ENCODE measurements at places on chromosomes 5 and 9. TPM values are rescaled to one million over a fixed set of nuclear protein-coding genes. Genes with fewer than 3 reads are reported as not detected.
A peak's percentile ranks its signal among the peaks of the same experiment; 100 is the strongest.

- no peak for DNase-seq
- H3K4me3 ChIP-seq: no peak overlapping the region
- H3K36me3 ChIP-seq: no peaks in the 10 kb centered on the region
- no peak overlapping the region for H3K27ac ChIP-seq
- H3K4me1 ChIP-seq: peaks cover 5% of the 10 kb centered on the region
Observed at GRCh38 chr5:170268884-170269283, 28.7 kb downstream of the LCP2 start.

DNA sequence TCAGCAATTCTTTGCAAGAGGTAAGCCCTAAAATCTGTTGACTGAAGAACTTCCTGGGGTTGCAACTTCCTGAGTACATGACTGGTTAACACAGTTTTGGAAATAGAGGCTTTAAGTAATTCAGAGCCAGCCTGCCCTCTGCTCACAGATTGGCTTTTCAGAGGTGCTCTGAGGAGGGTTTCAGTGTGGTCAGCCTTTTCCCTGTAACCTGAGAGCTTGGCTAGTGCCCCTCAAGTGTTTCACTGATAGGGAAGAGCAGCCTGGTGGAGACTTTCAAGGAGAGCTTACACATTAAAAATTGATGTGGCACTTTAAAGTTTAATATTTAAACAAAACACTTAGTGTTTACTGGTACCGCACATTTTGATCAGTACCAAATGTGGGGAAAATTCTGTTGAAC is 56.7 kb upstream of the FOXB2 start:
- DNase-seq: no peak
- H3K4me1 ChIP-seq: no peaks in the 10 kb centered on the region
- H3K27me3 ChIP-seq: no peaks in the 10 kb centered on the region
- H3K27ac ChIP-seq: no peak overlapping the region
- no peak overlapping the region for H3K4me3 ChIP-seq

Gene SLC46A2
- total RNA-seq: not detected

GRCh38 chr5:172855597-172856292 is 21.7 kb downstream of the ERGIC1 start:
- H3K27me3 ChIP-seq: no peaks in the 10 kb centered on the region
- no peak overlapping the region for H3K4me3 ChIP-seq
- DNase-seq: no peak
- peaks cover 39% of the 10 kb centered on the region for H3K4me1 ChIP-seq
- no peaks in the 10 kb centered on the region for H3K36me3 ChIP-seq

DNA sequence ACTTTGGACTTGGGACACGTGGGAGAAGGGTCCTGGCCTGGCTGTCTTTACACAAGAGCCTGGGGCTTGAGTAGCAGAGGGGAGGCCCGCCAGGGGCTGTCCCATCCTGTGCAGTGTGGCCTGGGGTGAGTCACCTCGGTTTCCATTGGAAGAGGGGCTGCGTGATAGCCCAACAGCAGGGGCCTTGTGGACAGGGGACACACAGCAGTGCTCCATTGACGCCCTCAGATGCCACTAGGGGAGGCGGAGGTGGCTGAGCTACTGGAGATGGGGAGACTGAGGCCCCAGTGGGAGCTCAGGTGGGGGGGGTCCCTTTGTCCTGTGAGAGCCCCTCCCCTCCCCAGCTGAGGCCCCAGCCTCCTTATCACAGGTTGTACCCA is 50.0 kb upstream of the RNU6ATAC start:
- no peaks in the 10 kb centered on the region for H3K27me3 ChIP-seq
- peak overlapping the region; percentile 94 for H3K27ac ChIP-seq
- H3K4me1 ChIP-seq: peaks cover 33% of the 10 kb centered on the region
- H3K36me3 ChIP-seq: no peaks in the 10 kb centered on the region
- no peak for DNase-seq
- no peak overlapping the region for H3K4me3 ChIP-seq

- no peak for DNase-seq
- no peaks in the 10 kb centered on the region for H3K27me3 ChIP-seq
- H3K4me3 ChIP-seq: no peak overlapping the region
- no peak overlapping the region for H3K27ac ChIP-seq
- no peaks in the 10 kb centered on the region for H3K36me3 ChIP-seq
Observed at GRCh38 chr9:69385581-69386033, 60.6 kb downstream of the ENTREP1 start.

Gene STOML2
- total RNA-seq: 84.0 TPM

DNA sequence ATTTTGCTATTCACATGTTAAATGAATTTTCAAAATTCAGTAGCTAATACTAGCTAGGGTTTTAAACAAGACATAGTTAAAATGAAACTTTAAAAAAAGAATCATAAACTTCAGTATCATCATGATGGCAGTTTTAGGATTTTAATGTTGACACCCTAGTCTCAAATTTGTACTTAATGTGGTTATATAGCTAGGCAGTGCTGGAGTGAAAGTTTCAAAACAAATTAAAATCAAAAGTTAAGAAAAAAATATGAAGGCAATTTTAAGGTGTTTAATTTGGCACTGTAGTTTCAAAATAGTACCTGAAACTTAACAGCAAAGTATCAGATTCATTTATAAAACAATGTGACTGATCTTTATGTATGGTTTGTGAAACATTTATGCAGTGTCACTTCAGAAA is 19.3 kb upstream of the CDKN2B start:
- H3K36me3 ChIP-seq: no peaks in the 10 kb centered on the region
- DNase-seq: no peak
- no peak overlapping the region for H3K4me3 ChIP-seq
- H3K4me1 ChIP-seq: no peaks in the 10 kb centered on the region

Gene ZNF169
- total RNA-seq: 3.6 TPM

Gene TEX48
- not detected for total RNA-seq

DNA sequence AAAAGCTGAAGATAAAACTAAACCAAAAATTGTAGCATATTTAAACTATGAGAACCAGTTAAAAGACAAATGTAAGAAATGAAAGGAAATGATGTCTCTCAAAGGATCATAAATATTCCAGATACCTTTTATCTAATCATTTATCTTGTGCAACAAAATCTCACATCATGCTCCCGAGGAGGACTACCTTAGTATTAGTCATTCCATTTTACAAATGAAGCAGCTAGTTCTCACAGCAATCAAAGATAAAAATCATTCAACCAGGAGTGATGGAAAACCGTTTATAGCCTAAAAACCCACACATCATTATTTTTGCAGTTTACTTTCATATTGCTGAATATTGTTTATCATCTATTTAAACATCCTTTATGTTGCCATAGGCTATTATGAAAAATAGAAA is 190.0 kb downstream of the CDH12 start:
- DNase-seq: no peak
- H3K36me3 ChIP-seq: no peaks in the 10 kb centered on the region
- H3K27ac ChIP-seq: no peak overlapping the region
- no peak overlapping the region for H3K4me3 ChIP-seq
- no peaks in the 10 kb centered on the region for H3K4me1 ChIP-seq

GRCh38 chr9:137255448-137256114 is 454 bp downstream of the NELFB start:
- H3K4me1 ChIP-seq: peaks cover 15% of the 10 kb centered on the region
- peak overlapping the region; percentile 52 for H3K27ac ChIP-seq
- peak overlapping the region; percentile 80 for H3K4me3 ChIP-seq
- DNase-seq: peak; percentile 77
- no peaks in the 10 kb centered on the region for H3K36me3 ChIP-seq
- H3K27me3 ChIP-seq: no peaks in the 10 kb centered on the region

Gene LEAP2
- 22.6 TPM for total RNA-seq

Gene PCDHA9
- total RNA-seq: 2.5 TPM

Gene SARDH
- total RNA-seq: 9.8 TPM

Gene FCN2
- total RNA-seq: not detected

Gene SLU7
- total RNA-seq: 62.5 TPM

Data from hepatocyte (in vitro differentiated cells).